Pancreas (tissue), 10 donors: ENCODE measurements at places on chromosomes 4 and X. TPM values are rescaled to one million over a fixed set of nuclear protein-coding genes. Genes with fewer than 3 reads are reported as not detected.
A peak's percentile ranks its signal among the peaks of the same experiment; 100 is the strongest.

FSTL5 gene
- 1.1 TPM for total RNA-seq

ZNF718 gene
- total RNA-seq = 2.3 TPM

RTL9 gene
- total RNA-seq = not detected

LRPAP1 gene
- total RNA-seq = 83.9 TPM

CITED1 gene
- 1.5 TPM for total RNA-seq

TLR10 gene
- total RNA-seq = 0.04 TPM

- H3K27me3 ChIP-seq = no peaks in the 10 kb centered on the region
- H3K36me3 ChIP-seq = no peaks in the 10 kb centered on the region
- H3K4me3 ChIP-seq = no peak overlapping the region
- H3K27ac ChIP-seq = peak overlapping the region; percentile 90
- peaks cover 20% of the 10 kb centered on the region for H3K4me1 ChIP-seq
- no peak for DNase-seq
These were observed 961 bp upstream of the NOCT start for GRCh38 chr4:139014371-139015268.

GRCh38 chr4:24971192-24971591 is 58.4 kb upstream of the CCDC149 start:
- no peaks in the 10 kb centered on the region for H3K27me3 ChIP-seq
- no peak overlapping the region for H3K27ac ChIP-seq
- peak; percentile 7 for DNase-seq
- H3K4me3 ChIP-seq = no peak overlapping the region
- H3K4me1 ChIP-seq = no peaks in the 10 kb centered on the region
- no peaks in the 10 kb centered on the region for H3K36me3 ChIP-seq

DNA sequence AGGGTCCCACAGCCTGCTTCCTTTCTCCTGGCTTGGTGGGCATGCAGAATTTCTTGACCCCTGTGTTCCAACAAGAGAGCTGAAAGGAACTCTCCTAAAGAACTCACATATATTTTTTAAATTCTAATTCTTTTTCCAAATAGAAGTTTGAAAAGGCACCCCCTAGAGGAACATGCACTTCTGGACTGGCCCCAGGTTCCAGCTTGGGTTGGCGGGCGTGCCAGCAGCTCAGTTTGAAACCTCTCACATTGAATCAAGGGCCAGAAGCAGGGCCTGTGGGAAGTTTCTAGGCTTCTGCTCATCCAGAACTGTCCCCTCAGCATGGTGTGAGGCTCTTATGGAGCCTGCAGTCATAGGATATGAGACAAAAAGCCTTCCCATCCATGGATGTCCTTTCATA is 132.6 kb downstream of the ATG4A start:
- DNase-seq = no peak
- H3K27ac ChIP-seq = no peak overlapping the region
- H3K4me3 ChIP-seq = no peak overlapping the region
- H3K36me3 ChIP-seq = no peaks in the 10 kb centered on the region
- no peaks in the 10 kb centered on the region for H3K27me3 ChIP-seq
- H3K4me1 ChIP-seq = no peaks in the 10 kb centered on the region

DNA sequence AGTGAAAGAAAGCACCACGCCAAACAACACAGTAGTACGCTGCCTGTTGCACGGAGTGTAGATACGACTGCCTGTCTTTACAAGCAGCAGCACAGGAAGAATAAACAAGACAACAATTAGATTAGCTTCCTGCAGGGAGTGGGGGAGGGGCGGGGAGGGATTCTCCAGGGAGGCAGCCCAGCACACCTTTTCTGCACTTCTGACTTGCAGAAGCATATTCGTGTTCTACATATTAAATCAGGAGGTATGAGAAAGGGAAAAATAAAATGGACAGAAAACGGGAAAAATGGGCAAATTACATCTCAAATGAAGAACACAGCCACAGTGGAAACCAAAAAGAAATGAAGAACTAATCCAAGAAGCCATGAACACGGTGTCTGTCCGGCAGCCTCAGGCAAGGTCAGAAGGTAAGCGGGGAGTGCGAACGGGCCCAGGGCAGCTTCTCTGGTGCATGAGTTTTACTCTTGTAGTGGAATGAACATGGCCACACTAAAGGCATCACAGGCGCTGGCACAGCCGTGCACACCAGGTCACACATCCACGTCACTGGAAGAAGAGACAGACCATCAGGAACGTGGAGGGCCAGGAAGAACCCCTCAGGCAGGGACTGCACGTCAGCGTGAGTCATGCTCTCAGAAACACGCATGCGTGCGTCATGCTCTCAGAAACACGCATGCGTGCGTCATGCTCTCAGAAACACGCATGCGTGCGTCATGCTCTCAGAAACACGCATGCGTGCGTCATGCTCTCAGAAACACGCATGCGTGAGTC is 20.1 kb upstream of the ADRA2C start:
- no peak overlapping the region for H3K4me3 ChIP-seq
- H3K27me3 ChIP-seq = no peaks in the 10 kb centered on the region
- H3K27ac ChIP-seq = no peak overlapping the region
- no peak for DNase-seq
- no peaks in the 10 kb centered on the region for H3K36me3 ChIP-seq
- H3K4me1 ChIP-seq = no peaks in the 10 kb centered on the region

DNA sequence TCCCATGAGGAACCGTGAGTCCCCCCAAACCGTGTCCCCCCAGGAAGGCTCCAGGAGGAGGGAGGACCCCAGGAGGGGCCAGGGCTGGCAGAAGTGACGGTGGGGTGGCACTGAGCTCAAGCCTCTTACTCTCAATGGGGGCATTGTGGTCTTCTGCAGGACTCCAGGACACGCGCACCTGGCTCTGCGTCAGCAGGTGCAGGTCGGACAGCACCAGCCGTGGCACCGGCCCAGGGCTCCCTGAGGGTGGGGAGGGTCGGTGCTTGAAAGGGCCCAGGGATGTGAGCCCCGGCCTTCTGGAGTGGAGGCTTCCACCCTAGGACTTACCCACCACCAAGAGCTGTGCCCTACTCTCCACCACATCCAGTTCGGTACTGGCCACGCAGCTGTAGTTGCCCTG is 18.3 kb downstream of the L1CAM start:
- H3K27ac ChIP-seq = no peak overlapping the region
- H3K27me3 ChIP-seq = no peaks in the 10 kb centered on the region
- H3K4me1 ChIP-seq = no peaks in the 10 kb centered on the region
- no peaks in the 10 kb centered on the region for H3K36me3 ChIP-seq

DNA sequence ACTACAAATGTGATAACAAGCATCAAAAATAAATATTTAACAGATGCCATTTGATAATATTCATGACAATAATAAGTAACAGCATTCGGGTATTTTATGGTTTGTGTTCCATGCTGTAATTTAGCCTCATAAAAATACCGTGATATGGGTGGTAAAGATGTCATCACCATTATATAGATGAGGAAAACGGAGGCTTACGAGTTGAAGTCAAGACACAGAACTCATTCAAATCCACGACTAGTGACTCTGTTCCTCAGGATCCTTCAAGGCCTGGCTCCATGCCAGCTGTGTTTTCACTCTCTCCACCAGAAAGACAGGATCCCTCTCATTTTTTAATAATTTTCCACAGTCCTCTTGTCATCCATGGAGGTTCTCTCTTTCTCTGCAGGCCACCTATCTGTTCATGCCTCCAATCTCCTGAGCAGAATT is 94.5 kb downstream of the APBB2 start:
- no peak overlapping the region for H3K27ac ChIP-seq
- no peaks in the 10 kb centered on the region for H3K36me3 ChIP-seq
- DNase-seq = no peak

DNA sequence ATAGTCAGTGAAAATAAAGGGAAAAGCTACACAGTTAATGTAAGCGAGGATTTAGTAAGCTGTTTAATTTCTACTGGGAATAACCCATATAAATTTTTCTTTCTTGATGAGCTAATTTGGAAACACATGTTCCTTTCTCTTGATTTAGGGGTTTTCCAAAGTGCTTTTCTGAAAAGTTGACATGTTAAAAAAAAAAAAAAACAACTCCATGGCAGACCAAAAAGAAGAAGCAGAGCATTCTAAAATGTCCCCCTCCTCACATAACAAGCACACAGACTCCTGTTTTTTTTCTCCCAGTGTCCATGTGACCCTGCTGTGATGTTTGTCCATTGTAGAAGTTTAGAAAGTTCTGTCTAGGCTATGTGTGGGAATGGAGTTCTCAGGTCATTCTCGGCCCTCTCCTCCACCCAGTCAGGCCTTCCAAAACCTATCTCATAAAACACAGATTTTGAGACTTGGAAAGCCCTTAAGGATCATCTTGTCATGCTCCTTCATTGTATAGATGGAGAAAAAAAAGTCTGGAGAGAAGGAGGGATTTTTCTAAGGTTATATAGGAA is 792 bp downstream of the CLIC2 start:
- no peaks in the 10 kb centered on the region for H3K36me3 ChIP-seq
- peak overlapping the region; percentile 12 for H3K27ac ChIP-seq
- H3K4me1 ChIP-seq = no peaks in the 10 kb centered on the region
- no peak for DNase-seq

DNA sequence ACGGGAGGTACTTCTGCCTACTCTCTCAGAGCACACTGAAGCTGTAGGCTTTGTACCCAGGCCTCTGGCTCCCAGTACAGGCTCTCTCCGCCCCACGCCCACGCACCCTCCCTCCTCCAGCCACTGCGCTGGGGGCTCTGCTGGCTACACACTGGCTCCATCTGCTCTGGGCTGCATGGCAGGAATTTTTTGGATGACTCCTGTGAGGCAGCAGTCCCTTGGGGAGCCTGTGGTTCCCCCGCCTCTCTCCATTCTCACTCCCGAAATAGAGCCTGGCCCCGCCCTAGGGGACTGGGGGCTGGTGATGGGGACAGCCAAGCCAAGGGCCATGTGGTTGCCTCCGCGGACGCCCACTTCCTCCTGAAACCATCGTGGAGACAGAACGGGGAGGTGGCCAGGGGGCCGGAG is 58.1 kb upstream of the ADRA2C start:
- H3K4me3 ChIP-seq = no peak overlapping the region
- H3K4me1 ChIP-seq = no peaks in the 10 kb centered on the region
- H3K36me3 ChIP-seq = no peaks in the 10 kb centered on the region
- no peaks in the 10 kb centered on the region for H3K27me3 ChIP-seq

DNA sequence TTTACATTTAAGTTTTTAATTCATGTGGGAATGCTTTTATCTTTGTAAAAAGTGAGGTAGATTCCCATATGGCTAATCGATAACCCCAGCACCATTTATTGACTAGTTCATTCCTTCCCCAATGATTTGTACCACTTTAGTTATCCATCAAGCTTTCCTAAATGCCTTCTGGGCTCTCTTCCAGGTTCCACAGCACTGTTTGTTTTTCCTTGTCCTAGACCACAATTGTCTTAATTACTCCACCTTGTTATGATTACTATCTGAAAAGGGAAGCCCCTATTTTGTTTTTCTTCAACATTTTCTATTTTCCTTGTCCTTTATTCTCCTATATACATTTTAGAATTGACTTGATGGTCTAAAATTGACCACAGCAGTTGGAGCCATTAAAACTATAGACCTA is 48.5 kb upstream of the GPRIN3 start:
- no peak overlapping the region for H3K4me3 ChIP-seq
- DNase-seq = no peak
- H3K36me3 ChIP-seq = no peaks in the 10 kb centered on the region
- H3K27ac ChIP-seq = no peak overlapping the region
- H3K27me3 ChIP-seq = no peaks in the 10 kb centered on the region

- DNase-seq = no peak
- peaks cover 28% of the 10 kb centered on the region for H3K36me3 ChIP-seq
- H3K27ac ChIP-seq = no peak overlapping the region
- no peaks in the 10 kb centered on the region for H3K4me1 ChIP-seq
- no peak overlapping the region for H3K4me3 ChIP-seq
- no peaks in the 10 kb centered on the region for H3K27me3 ChIP-seq
These were observed 90.8 kb downstream of the FNIP2 start for GRCh38 chr4:158859661-158860060.

GRCh38 chr4:22719218-22719617 is 26.5 kb downstream of the GBA3 start:
- H3K4me1 ChIP-seq = no peaks in the 10 kb centered on the region
- no peak overlapping the region for H3K4me3 ChIP-seq

- no peak overlapping the region for H3K27ac ChIP-seq
- peak; percentile 87 for DNase-seq
- no peaks in the 10 kb centered on the region for H3K36me3 ChIP-seq
- no peak overlapping the region for H3K4me3 ChIP-seq
These were observed 66.4 kb downstream of the JADE3 start for GRCh38 chrX:46978341-46979291.

GRCh38 chr4:170124406-170124805 is 34.6 kb upstream of the AADAT start:
- H3K36me3 ChIP-seq = no peaks in the 10 kb centered on the region
- no peaks in the 10 kb centered on the region for H3K4me1 ChIP-seq
- no peaks in the 10 kb centered on the region for H3K27me3 ChIP-seq
- no peak overlapping the region for H3K4me3 ChIP-seq
- DNase-seq = no peak

GRCh38 chr4:87465739-87466366 is 43.5 kb downstream of the NUDT9 start:
- no peak overlapping the region for H3K4me3 ChIP-seq
- no peaks in the 10 kb centered on the region for H3K27me3 ChIP-seq
- no peaks in the 10 kb centered on the region for H3K36me3 ChIP-seq
- DNase-seq = no peak

- H3K27ac ChIP-seq = no peak overlapping the region
- peaks cover 4% of the 10 kb centered on the region for H3K27me3 ChIP-seq
- H3K4me1 ChIP-seq = no peaks in the 10 kb centered on the region
- no peak for DNase-seq
- no peaks in the 10 kb centered on the region for H3K36me3 ChIP-seq
These were observed 141.0 kb upstream of the FAM47C start for GRCh38 chrX:36867143-36867542.

GRCh38 chrX:10017872-10018271 is 50.7 kb downstream of the CLDN34 start:
- no peaks in the 10 kb centered on the region for H3K36me3 ChIP-seq
- H3K27me3 ChIP-seq = no peaks in the 10 kb centered on the region
- H3K27ac ChIP-seq = no peak overlapping the region
- no peak overlapping the region for H3K4me3 ChIP-seq
- H3K4me1 ChIP-seq = no peaks in the 10 kb centered on the region
- no peak for DNase-seq

- no peak overlapping the region for H3K27ac ChIP-seq
- H3K27me3 ChIP-seq = no peaks in the 10 kb centered on the region
- DNase-seq = no peak
- H3K36me3 ChIP-seq = peaks cover 35% of the 10 kb centered on the region
- H3K4me1 ChIP-seq = peaks cover 9% of the 10 kb centered on the region
These were observed 4.9 kb downstream of the LYAR start for GRCh38 chr4:4284827-4285618.

DNA sequence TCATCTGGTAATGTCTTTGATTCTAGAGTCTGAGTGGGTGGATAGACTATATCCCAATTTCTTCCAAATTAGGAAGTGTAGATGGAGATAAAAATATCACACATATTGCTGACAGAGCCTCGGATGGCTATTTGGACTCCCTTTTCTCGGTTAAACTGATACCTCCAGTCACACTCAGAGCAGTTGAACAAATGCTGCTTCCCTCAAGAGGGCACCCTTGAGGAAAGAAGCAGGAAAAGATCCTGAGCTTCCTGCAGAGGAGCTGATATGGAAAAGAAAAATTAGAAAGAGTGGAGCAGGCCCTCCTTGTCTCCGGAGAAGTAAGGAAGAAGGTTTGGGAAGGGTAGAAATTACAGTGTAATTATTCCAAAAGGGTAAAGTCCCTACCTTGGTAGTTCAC is 96.2 kb upstream of the CCSER1 start:
- no peak overlapping the region for H3K4me3 ChIP-seq
- no peak overlapping the region for H3K27ac ChIP-seq
- no peaks in the 10 kb centered on the region for H3K36me3 ChIP-seq
